ENCODE measurements at places on chromosomes 5 and 9. TPM values are rescaled to one million over a fixed set of nuclear protein-coding genes. Genes with fewer than 3 reads are reported as not detected.
A peak's percentile ranks its signal among the peaks of the same experiment; 100 is the strongest.

DNA sequence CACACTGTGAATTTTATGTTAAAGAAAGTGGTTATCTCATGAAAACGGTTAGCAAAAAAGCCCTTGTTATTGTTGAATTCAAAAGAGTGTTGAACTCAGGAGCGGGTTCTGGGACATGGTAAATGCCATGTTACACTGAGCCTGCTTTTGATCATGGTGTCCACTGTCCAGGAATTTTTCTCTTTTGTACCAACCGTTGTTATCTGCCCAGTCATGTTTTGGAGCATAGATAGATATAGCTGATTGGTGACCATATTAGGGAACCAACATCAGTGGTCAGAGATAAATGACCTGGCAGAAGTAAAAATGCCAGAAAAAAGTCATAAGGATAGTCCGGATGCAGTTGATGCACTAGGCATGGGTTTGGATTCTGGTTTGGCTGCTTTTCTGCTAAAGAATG lies 29.3 kb downstream of the DOCK2 start:
- no peak for DNase-seq

CTNND2 gene
- total RNA-seq = 2.9 TPM

PCDH12 gene
- not detected for total RNA-seq

- peak; percentile 33 for DNase-seq
These were observed 33.2 kb upstream of the CLPTM1L start for GRCh38 chr5:1378096-1378495.

GRCh38 chr9:17328331-17328730 lies 193.5 kb downstream of the CNTLN start:
- no peak for DNase-seq

WDR31 gene
- total RNA-seq = 0.11 TPM

DNA sequence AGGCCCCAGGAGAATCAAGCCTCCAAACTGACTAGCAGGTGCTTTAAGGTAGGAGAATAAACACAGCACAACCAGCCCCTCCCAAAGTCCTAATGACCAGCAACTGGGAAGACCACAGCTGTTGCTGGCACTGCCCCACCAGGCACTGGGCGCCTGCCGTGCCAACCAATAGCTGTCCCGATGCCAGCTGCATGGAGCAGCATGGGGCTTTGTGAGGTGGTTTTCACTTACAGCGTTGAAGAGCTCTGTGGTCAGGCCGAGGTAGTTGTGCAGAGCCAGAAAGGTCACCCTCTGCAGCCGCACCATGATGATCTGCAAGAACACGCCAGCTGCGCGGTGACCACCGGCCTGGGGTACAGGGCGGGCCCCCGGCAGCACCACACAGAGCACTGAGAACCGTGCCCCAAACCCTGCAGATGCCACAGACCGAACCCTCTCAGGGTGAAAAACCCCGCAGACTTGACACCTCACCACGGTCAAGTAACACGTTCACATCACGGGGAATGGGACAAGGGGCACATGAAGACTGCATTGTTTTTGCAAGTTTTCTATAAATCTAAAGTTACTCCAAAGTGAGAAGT lies 28.7 kb downstream of the PNPLA7 start:
- peak; percentile 41 for DNase-seq

- no peak for DNase-seq
These were observed 32.6 kb downstream of the NTNG2 start for GRCh38 chr9:132194508-132194907.

- no peak for DNase-seq
These were observed 580.2 kb downstream of the EFNA5 start for GRCh38 chr5:107090506-107090905.

JAKMIP2 gene
- 1.7 TPM for total RNA-seq

- DNase-seq = no peak
These were observed 11.3 kb downstream of the C5orf63 start for GRCh38 chr5:127061956-127062355.

SLCO6A1 gene
- total RNA-seq = not detected

DNA sequence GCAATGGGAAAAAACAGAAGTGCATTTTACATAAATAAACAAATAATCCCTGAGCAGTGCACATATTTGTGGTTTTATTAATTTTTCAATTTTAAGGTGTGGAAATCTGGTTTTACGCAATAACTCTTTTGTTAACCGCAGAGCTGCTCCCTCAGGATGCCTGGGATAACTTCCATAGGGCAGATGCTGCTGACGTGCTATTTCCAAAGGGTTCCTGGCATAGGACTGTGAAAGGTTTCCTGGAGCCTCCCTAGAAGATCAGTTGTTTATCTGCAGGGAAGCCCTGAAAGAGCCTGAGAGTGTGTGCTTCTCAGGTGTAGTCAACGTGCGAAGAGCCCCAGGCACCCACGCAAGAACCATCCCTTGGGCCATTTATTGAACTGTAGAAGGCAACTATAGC lies 443.5 kb downstream of the PLK2 start:
- no peak for DNase-seq

KIAA1191 gene
- 77.3 TPM for total RNA-seq

TMEM215 gene
- 0.10 TPM for total RNA-seq

- no peak for DNase-seq
These were observed 45.2 kb downstream of the KDM4C start for GRCh38 chr9:6802926-6803325.

- no peak for DNase-seq
These were observed 97.8 kb upstream of the TYRP1 start for GRCh38 chr9:12595400-12595799.

DNA sequence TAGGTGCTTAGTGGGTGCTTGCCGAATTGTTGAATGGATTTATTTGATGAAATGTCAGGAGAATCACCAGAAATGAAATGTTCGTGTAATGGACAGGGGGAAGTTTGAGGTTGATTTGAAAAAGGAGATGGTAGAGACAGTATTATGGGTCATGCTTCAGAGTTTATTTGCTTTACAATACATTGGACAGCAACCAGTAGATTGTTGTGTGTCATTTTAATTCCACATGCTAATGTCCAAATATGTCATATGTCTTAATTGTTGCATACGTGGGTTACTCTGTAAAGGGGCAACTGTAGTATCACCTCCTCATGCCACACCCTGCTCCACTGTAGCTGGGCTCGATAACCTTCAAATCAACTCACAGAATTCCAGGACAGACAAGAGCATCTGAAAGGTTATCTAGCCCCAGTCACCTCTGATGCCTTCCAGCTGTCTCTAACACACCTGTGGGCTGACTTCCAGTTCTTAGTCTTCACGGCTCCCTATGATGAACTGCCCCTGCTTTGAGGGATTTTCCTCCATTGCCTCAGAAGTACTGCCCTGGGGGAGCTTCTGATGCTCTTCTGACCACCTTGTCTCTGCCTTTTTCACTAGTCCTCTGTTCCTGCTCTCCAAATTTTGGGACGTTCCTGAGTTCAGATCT lies 1.7 kb downstream of the PDCD1LG2 start:
- no peak for DNase-seq

CSF2 gene
- total RNA-seq = not detected

PTGS1 gene
- 0.69 TPM for total RNA-seq

GRCh38 chr5:3604501-3604900 lies 8.9 kb downstream of the IRX1 start:
- DNase-seq = no peak

CORO2A gene
- 30.5 TPM for total RNA-seq

GRCh38 chr9:29730163-29730562 lies 2156.9 kb upstream of the C9orf72 start:
- no peak for DNase-seq

C5orf52 gene
- total RNA-seq = not detected

- DNase-seq = peak; percentile 46
These were observed 36.4 kb upstream of the SUSD3 start for GRCh38 chr9:93022066-93022465.

- no peak for DNase-seq
These were observed 4.6 kb downstream of the SURF4 start for GRCh38 chr9:133371261-133371711.

FRRS1L gene
- total RNA-seq = 0.18 TPM

DNA sequence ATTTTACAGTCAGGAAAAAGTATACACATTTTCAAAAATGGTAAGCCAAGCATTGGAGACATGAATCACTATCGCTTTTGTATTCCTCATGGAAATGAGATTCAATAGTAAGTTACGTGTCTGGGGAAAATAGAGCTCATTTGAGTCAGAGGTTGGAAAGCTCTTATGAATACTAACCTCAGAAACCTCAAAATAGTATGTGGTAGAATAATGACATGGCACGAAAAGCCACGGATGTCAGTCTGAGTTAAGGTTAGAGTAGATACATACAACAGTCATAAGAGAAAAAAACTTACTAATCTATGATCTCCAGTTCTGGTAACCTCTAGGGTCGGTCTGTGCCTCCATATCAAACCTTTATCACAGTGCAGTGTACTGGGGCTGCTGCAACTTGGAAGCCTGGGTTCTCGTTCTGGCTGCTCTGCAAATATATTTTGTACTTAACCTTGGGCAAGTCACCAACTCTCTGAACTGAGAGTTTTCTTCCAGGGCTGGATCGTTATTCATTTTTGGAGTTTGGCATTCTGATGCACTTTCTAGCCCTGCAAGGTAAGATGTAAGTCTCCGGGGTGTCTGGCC lies 31.8 kb downstream of the MAP1B start:
- DNase-seq = no peak

GRCh38 chr5:9622971-9623421 lies 7.2 kb downstream of the TAS2R1 start:
- DNase-seq = no peak

CENPK gene
- 42.4 TPM for total RNA-seq

CCNJL gene
- total RNA-seq = 17.8 TPM

PCDHA9 gene
- total RNA-seq = 0.03 TPM

DNA sequence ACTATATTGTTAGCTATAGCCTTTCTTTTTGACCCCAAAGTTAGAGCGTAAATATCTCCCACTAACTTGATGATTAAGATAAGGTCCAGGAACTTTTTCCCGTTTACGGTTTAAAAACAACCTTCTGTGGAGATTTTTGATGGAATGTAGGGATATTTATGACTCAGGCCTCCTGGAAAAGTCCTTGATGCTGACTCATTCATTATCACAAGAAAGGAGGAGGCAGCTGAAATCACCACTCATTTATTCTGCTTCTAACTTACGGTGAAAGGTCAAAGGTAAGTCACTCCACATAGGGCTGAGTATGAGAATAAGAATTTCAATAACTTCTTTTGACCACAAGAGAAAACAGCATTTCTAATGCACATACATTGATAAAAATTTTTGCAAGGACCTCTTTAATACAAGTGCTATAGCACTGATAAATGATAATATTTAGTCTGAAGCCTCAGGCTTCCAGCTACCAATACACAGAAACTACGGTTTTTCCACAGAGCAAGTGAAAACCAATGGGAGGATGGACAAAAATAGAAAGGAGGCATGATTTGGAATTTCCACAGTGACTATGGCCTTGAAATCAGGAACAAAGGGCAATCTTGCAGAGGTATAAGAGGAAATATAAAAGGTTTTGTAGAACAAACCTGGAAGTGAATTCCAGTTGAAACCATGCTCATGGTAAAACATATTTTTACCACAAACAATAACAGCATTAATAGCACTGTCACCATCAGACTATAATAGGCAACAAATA lies 146.5 kb downstream of the PPP2R2B start:
- peak; percentile 10 for DNase-seq

MCTP1 gene
- 1.0 TPM for total RNA-seq

RFESD gene
- total RNA-seq = 3.3 TPM

ANXA1 gene
- 4.7 TPM for total RNA-seq

CYFIP2 gene
- total RNA-seq = 20.5 TPM

GRCh38 chr5:119322948-119323537 lies 32.8 kb upstream of the TNFAIP8 start:
- DNase-seq = no peak
